ENCODE measurements at places on chromosomes 4 and X. TPM values are rescaled to one million over a fixed set of nuclear protein-coding genes. Genes with fewer than 3 reads are reported as not detected.

The SLITRK4 gene
- polyA plus RNA-seq: 20.1 TPM

The VSIG1 gene
- 0.89 TPM for polyA plus RNA-seq

The TCP11X2 gene
- 1.2 TPM for polyA plus RNA-seq

DNA sequence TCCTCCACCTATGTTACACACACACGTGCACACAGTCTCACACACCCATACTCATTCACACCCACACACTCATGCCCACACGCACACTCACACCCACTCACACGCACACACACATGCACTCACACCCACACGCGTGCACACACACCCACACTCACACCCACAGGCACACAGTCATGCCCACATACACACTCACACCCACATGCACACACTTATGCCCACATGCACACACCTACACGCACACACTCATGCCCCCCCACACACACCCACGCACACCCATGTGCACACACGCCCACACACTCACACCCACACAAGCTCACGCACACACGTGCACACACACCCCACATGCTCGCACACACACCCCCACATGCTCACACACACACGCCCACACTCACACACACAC is 140.0 kb downstream of the F11 start:
- DNase-seq: no peak

DNA sequence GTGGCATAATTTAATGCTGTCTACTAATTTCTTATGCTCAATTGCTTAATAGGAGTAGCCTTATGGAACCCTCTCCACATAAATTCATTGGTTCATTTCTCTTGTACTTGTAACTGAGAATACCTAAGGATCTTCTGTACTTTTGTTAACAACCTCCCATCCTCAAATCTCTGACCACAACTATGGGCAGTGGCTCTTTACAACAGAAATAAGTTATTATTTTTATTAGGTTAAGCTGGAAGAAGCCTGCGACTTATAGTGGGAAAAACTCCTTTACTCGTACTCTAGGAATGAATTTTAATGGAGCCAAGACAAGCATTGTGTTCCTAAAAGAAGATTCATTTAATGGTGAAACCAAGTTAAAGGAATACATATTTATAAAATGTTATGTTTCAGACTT is 337.1 kb upstream of the CTSO start:
- DNase-seq: no peak

DNA sequence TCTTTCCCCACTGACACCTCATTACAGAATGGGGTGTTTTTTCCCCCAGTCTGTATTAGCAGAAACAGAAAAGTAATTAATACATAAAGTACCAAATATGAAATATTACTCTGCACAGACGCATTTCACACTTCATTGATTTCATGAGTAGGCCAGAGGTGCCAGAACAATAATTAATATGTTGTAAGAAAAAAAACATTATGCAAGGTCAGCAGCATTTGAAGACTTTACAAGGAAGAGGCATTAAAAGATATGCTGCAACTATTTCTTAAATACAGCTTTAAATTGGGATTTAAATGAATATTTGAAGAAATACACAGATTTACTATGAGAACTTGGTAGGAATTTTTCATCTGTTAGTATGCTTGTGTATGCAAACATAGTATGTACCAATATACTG is 37.7 kb downstream of the NAA11 start:
- no peak for DNase-seq

The ARHGAP36 gene
- polyA plus RNA-seq: not detected

DNA sequence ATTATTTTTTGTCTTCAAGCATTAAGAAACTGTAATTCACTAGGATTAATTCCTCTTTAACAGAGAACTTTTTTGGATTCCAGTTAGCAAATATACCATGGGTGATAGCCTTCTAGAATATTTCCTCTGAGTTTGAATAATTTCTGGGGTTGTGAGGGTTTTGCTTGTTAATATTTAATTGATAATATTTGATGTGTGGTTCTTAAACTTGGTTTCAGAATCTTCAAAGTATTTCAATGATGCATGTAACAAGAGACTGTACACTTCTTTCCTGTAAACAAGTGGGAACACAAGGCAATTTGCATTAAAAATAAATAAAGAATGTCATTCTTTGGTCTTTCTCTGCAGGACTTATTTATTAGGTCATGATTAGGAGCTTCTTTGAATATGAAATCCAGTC is 9.5 kb upstream of the C4orf51 start:
- DNase-seq: no peak

- DNase-seq: no peak
These were observed 390.6 kb downstream of the CFAP47 start for GRCh38 chrX:36310136-36310535.

GRCh38 chrX:34972206-34972605 is 29.6 kb downstream of the FAM47B start:
- no peak for DNase-seq

DNA sequence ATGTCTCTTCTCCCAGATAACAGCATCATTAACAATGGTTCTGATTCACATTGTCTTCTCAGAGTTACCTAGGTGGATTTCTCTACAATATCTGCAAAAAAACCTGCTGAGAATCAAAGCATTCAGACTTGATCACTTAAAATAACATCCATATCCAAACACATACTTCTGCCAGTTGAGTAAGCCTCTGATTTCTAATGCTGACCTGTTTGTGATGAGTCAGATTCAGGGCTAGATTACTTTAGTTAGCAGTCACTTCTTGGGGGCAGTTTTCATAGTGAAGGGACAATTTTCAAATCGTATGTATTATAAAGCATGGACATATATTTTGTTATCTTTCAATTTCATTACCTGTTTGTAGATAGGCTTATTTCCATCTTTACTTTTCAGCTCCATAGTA is 35.5 kb downstream of the CCNI start:
- DNase-seq: no peak

- DNase-seq: no peak
These were observed 12.8 kb downstream of the AIMP1 start for GRCh38 chr4:106329041-106329618.

GRCh38 chr4:95108883-95109421 is 351.2 kb downstream of the BMPR1B start:
- no peak for DNase-seq

The CNGA1 gene
- 3.2 TPM for polyA plus RNA-seq

- no peak for DNase-seq
These were observed 54.1 kb downstream of the GAB1 start for GRCh38 chr4:143390764-143391163.

All from right renal pelvis (tissue), 4 donors.